ENCODE measurements at places on chromosomes 13 and 19. TPM values are rescaled to one million over a fixed set of nuclear protein-coding genes. Genes with fewer than 3 reads are reported as not detected.

The CFD gene
- polyA plus RNA-seq = 6.4 TPM

DNA sequence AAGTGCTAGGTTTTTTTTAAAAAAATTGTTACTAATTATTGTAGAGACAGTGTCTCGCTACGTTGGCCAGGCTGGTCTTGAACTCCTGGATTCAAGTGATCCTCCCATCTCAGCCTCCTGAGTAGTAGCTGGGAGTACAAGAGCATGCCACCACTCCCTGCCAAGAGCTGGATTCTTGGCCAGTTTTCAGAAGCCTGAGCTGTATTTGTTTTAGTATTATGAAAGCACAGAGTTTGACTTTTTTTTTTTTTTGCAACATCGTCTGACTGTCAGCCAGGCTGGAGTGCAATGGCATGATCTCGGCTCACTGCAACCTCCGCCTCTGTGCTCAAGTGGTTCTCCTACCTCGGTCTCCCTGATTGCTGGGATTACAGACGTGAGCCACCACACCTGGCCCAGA, 7.0 kb downstream of the ARMC6 start:
- no peak for DNase-seq
- no peak overlapping the region for H3K4me3 ChIP-seq
- H3K36me3 ChIP-seq = peaks cover 17% of the 10 kb centered on the region
- no peak overlapping the region for H3K27ac ChIP-seq
- peaks cover 7% of the 10 kb centered on the region for H3K4me1 ChIP-seq
- H3K27me3 ChIP-seq = no peaks in the 10 kb centered on the region

DNA sequence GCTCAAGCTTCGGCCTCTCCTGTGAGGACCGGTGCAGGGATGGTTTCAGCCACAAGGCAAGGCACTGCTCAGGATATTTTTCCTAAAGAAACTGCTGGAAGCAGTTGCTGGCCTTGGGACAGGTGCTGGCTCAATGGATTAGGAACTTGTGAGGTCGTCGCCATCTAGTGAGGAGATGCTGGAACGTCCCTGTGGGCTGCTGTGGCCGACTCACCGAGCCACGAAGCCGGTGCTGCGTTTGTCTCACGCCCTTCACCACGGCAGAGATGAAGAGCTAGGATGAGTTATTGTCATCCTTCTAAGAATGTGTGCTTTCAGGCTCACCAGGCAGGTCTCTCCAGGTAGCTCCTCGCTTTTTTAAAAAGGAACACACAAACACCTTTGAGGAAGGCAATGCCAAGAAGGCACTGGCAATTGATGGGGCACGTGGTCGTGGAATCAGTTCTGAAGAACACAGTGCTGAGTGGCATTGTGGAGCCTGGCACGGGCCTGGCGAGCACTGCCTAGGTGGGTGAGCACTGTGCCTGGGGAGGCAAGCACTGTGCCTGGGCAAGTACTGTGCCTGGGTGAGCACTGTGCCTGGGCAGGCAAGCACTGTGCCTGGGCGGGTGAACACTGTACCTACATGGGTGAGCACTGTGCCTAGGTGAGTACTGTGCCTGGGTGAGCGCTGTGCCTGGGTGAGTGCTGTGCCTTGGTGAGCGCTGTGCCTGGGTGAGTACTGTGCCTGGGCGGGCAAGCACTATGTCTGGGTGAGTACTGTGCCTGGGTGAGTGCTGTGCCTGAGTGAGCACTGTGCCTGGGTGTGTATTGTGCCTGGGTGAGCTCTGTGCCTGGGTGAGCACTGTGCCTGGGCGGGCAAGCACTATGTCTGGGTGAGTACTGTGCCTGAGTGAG, 140.4 kb downstream of the TEX29 start:
- H3K4me1 ChIP-seq = no peaks in the 10 kb centered on the region
- H3K27me3 ChIP-seq = no peaks in the 10 kb centered on the region
- H3K27ac ChIP-seq = no peak overlapping the region
- no peaks in the 10 kb centered on the region for H3K36me3 ChIP-seq
- peak; percentile 6 for DNase-seq

DNA sequence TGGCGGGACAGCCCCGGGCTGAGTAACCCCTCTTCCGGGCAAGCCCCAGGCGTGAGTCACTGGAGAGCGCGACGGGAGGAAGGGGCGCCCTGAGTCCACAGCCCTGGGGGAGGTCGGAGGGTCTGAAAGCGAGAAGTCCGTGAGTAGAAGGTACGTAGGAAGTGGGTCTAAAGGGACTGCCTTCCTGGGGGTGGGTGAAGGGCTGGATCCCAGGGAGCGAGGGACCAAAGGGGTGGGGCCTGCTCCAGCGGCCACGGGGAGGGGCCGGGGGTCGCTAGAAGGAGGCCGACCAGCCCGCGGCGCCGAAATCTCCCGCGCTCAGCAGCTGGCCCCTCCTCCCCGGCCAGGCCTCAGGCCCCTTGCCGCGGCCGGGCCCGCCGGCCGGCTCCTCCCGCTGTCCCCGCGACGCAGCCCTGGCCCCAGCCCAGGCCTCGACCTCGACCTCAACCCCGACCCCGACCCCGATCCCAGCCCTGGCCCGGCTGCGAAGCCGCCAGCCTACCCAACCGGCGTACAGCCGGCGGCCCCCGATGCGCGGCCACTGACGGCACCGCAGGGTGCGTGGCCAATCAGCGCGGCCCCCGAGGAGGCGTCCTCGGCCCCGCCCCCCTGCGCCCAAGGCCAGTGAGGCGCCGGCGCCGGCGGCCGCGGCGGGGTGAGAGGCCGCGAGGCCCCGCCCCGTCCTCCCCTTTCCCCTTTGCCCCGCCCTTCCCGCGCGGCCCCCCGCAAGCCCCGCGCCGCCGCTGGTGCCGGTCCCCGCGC, 22.6 kb downstream of the IPO5 start:
- H3K36me3 ChIP-seq = no peaks in the 10 kb centered on the region
- no peaks in the 10 kb centered on the region for H3K27me3 ChIP-seq

DNA sequence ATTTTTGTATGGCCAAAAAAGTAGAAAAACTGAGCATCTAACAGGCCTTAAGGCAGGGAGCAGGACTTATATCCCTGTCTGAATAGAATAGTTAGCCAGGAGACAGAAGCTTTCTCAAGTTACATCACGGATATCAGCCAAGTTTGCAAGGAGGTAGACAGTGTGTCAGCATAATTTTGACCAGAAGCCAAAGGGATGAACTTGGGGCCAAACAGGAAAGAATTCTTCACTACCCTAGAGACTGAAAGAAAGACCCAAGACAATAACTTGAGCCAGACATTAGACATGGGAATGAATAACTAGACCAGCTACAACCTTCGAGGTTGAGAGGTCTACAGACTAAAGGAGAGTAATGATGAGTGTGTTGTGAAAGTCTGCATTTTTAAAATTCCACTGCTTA, 48.1 kb upstream of the PCDH9 start:
- no peaks in the 10 kb centered on the region for H3K4me1 ChIP-seq
- no peaks in the 10 kb centered on the region for H3K36me3 ChIP-seq
- H3K4me3 ChIP-seq = no peak overlapping the region
- no peak for DNase-seq
- no peak overlapping the region for H3K27ac ChIP-seq
- H3K27me3 ChIP-seq = no peaks in the 10 kb centered on the region

GRCh38 chr13:93951951-93952350, 527.5 kb downstream of the DCT start:
- DNase-seq = no peak
- H3K4me3 ChIP-seq = no peak overlapping the region
- no peaks in the 10 kb centered on the region for H3K27me3 ChIP-seq
- no peaks in the 10 kb centered on the region for H3K4me1 ChIP-seq
- no peak overlapping the region for H3K27ac ChIP-seq

The CATSPERD gene
- not detected for polyA plus RNA-seq

- H3K4me3 ChIP-seq = no peak overlapping the region
- H3K27ac ChIP-seq = no peak overlapping the region
- no peak for DNase-seq
- H3K27me3 ChIP-seq = no peaks in the 10 kb centered on the region
- H3K4me1 ChIP-seq = no peaks in the 10 kb centered on the region
- no peaks in the 10 kb centered on the region for H3K36me3 ChIP-seq
Measured at GRCh38 chr13:80901530-80901929, 560.6 kb upstream of the SPRY2 start.

The TLE6 gene
- polyA plus RNA-seq = not detected

DNA sequence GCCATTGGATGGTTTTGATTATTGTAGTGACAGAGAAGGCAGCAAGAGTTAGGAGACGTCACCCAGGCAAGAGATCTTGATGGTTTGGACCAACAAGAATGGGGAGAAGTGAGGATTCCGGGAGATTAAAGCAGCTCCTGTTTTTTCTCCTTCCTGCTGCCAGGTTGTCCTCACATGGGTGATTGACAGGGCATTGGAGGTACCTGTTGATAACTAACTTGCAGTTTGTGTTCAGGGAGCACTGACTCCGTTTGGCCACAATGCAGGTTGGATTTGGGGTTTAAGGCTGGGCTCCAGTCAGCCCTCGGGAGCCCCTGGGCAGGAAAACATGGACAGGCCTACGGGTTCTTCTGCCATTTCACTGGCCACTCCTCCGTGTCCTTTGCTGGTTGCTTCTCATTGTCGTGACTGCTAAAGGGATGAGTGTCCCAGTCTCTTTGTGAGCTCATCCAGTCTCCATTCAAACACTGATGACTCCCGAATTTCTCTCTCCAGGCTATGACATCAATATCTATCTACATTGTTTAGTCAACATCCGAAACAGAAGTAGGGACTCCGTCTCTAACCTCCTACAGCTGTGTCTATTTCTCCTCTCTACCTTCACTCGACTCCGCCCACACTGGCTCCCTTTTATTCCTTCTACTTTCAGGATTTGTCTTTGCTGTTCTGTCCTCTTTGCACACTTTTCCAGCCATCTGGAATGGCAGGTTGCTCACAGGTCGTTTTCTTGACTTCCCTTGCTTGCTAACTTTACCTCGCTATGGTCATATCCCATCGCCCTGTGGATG, 1.3 kb upstream of the PTOV1 start:
- H3K27ac ChIP-seq = no peak overlapping the region
- DNase-seq = no peak
- peaks cover 2% of the 10 kb centered on the region for H3K27me3 ChIP-seq
- H3K4me3 ChIP-seq = peak overlapping the region; percentile 72
- no peaks in the 10 kb centered on the region for H3K36me3 ChIP-seq

GRCh38 chr13:41502673-41503072, 45.3 kb downstream of the RGCC start:
- H3K36me3 ChIP-seq = no peaks in the 10 kb centered on the region
- peaks cover 39% of the 10 kb centered on the region for H3K4me1 ChIP-seq
- H3K4me3 ChIP-seq = peak overlapping the region; percentile 41
- H3K27ac ChIP-seq = no peak overlapping the region
- no peaks in the 10 kb centered on the region for H3K27me3 ChIP-seq
- DNase-seq = peak; percentile 49

GRCh38 chr19:48340995-48341394, 15.6 kb downstream of the EMP3 start:
- peaks cover 2% of the 10 kb centered on the region for H3K36me3 ChIP-seq
- H3K27ac ChIP-seq = no peak overlapping the region
- no peaks in the 10 kb centered on the region for H3K4me1 ChIP-seq
- no peak for DNase-seq
- H3K27me3 ChIP-seq = no peaks in the 10 kb centered on the region

The PPM1N gene
- polyA plus RNA-seq = 2.5 TPM

DNA sequence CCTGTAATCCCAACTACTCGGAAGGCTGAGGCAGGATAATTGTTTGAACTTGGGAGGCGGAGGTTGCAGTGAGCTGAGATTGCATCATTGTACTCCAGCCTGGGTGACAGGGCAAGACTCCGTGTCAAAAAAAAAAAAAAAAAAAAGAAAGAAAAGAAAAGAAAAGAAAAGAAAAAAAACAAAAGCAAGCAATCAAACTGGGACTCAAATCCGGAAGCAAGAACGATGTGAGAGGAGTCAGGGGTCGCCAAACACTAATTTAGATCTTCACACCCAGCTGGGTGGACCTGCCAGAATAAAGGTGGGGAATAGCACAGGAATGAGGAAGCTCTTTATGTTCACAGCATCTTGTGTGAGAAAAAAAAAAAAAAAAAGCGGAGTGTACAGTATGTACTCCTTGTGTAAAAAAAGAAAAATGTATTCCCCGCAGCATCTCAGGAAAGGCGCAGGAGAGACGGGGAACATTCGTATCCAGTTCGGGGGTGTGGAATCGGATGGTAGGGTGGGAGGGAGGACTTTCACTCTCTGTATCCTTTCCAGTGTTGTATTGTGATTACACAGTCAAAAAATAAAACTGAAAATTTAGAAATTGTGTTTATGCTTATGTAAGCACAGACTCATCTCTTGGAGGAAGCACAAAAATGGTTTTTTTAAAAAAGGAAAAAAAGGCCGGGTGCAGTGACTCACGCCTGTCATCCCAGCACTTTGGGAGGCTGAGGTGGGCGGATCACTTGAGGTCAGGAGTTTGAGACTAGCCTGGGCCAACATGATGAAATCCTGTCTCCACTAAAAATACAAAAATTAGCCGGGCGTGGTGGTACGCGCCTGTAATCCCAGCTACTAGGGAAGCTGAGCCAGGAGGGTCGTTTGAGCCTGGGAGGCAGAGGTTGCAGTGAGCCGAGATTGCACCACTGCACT, 7.6 kb downstream of the DNAJB1 start:
- H3K27ac ChIP-seq = no peak overlapping the region
- peaks cover 20% of the 10 kb centered on the region for H3K36me3 ChIP-seq
- H3K4me1 ChIP-seq = peaks cover 40% of the 10 kb centered on the region
- no peak overlapping the region for H3K4me3 ChIP-seq
- no peak for DNase-seq
- no peaks in the 10 kb centered on the region for H3K27me3 ChIP-seq

DNA sequence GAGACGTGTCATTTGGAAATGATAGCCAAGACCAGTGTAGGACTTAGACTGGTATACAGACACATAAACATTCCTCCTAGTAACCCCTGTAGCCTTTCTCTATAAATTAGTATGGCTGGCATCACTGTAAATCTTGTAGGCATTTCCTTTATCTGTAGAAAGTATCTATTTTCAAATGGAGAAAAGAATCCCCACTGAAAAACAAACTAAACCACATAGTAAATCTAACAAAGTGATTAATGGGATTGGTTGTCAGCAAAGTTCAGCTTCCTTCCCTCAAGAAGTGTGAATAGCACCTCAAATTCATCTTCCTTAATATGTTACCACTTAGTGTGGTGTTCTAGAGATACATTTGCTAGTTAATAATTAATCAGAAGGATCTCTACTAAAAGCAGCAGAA, 119.4 kb upstream of the NBEA start:
- H3K27ac ChIP-seq = no peak overlapping the region
- no peaks in the 10 kb centered on the region for H3K36me3 ChIP-seq
- H3K27me3 ChIP-seq = no peaks in the 10 kb centered on the region
- DNase-seq = no peak
- H3K4me3 ChIP-seq = no peak overlapping the region
- H3K4me1 ChIP-seq = no peaks in the 10 kb centered on the region

The CDADC1 gene
- polyA plus RNA-seq = 11.0 TPM
